Stimulated activated CD4-positive, alpha-beta T cell treated with anti-CD3 and anti-CD28 coated beads, Interleukin-1b, Interleukin-23, amount 100 ng/mL, for 24 hours (primary cell): ENCODE measurements at places on chromosomes 6 and 20.

DNA sequence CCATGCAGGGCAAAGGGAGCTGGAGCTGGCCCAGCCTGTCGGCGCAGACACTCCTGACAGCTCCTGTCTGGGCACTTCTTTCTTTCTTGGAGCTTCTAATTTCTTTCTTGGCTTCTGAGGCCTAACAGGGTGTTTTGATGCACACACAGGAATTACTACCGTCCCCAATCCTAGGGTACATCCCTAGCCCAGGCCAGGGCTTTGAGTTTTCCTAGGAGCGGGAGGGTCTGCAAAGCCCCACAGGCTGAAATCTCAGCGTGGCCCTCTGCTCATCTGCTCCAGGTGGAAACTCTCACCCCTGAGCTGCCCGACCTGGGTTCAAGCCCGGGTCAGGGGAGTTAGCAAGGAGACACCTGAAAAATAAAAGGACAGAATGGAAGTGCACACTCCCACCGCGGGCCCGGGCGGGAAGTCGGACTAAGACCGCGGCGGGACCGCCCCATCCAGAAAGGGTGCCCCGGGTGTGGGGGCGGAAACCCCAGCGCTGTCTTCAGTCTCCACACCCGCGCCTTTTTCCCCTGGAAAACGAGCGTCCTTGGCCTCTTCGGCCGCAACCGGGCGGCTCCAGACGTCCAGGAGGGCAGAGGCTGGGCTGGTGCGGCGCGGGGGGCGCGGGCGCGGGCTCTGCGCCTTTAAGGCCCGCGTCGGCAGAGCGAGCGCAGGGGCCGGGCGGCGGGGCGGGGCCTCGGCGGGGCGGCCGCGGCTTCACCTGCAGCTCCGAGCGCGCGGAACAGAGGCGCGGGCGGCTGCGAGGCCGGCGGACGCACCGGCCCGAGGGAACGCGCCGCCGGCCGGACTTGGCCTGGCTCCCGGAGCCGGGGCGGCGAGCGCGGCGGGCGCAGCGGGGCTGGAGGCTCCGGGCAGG is at the start of gene CDH4:
TSS of gene CDH4 (plus strand) at position 733 of the 865 bp plus-strand sequence.
- DNase-seq = no peak

- no peak for DNase-seq
These were observed 232.6 kb upstream of the PDE10A start for GRCh38 chr6:165895421-165896165.

DNA sequence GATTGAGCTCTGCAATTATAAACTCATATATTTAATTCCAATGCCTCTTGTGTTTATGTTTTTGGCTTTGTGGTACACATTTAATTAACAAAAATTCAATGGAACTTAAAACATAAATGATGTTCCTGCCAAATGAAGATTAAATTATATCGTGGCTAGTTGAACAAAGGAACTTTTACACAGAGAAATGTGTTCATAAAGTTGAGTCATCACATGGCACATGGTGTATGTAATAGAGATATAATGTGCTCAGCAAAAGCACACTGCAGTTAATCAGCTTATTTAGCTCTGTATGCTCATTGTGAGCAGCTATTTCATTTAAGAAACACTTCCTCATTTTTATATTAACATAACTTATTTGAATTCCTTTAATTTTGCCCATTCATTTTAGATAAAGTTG is 1295.6 kb upstream of the CITED2 start:
- no peak for DNase-seq

DNA sequence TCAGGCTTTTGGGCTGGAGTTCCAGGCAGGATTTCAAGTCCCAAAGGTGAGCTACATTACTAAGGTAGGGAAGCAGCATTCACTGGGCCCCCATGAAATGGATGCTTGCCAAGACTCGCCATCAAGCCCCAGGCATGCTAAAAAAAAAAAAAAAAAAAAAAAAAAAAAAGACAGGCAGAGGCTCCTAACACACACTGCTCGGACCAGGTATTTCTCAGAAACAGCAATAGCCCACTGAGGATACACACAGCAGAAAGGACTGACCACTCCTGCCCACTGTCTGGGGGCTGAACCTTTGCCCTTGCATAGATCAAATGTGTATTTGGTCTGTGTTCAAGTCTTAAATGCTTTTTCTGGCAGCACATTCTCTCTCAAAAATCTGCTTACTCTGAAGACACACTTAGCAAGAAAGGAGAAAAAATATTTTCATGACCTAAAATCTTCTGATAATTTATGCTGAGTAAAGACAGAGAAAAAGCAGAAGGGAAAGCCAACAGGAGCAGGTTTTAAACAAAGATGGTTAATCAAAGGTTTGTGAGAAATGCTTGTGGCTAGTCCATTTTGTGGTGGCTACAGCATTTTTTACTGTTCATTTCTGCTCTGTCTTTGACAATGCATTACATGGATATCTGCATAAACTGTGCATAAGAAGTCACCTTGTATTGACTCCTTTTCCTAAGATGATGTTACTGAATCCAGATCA is 37.9 kb upstream of the BEND6 start:
- DNase-seq = no peak

GRCh38 chr20:62458275-62459251 is 17.2 kb downstream of the GATA5 start:
- no peak for DNase-seq
